ENCODE measurements at places on chromosomes 6 and 20.

DNA sequence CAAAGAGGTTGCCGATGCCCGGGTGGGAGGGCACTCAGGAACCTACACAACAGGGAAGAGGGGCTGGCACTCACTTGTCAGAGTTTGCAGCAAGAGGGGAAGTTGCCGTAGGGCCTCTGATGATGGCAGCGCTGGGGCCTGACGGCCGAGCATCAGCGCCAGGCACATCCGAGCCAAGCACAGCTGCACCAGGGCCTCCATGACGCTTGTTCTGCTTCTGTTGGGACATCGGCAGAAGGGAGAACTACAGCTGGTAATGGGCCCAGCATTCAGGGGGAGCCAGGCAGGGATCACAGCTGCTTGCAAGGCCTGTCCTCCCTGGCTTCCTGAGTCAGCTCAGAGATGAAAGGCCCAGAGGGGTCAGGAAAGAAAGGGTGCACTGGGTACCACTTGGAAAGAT, 367.7 kb downstream of the CDH4 start:
- DNase-seq: no peak

- DNase-seq: no peak
Measured at GRCh38 chr6:7960848-7961247, 50.3 kb upstream of the TXNDC5 start.

DNA sequence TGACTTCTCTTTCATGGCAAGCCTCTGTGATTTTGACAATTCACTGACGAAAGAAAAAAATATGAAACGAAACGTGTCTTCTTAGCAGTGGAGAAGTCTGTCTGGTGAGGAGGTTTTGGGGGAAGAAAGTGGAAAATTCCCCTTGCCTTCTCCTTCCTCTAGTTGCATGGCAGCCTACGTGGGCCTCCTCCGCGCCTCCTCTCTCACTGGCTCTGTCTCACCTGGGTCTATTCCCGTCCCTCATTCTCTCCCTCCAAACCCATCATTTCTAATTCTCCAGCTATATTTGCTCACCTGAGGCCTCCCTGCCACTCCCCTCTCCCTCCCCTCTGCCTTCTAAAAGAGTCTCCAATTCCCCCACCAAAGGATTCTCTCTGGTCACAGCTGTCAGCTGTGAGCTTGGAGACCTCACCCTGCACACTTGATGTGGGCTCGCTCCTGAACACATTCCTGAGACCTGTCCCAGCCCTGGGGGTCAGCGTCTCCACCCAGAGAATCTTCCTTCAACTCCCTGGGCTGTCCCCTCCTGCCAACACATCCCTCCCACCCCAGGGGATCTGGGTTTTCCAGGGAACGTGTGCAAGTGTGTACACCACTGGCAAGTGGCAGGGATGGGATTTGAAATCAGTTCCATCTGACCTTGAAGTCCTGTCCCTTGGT, 159.6 kb upstream of the PMEPA1 start:
- DNase-seq: no peak

- DNase-seq: no peak
Measured at GRCh38 chr6:127812985-127813698, 87.7 kb downstream of the THEMIS start.

DNA sequence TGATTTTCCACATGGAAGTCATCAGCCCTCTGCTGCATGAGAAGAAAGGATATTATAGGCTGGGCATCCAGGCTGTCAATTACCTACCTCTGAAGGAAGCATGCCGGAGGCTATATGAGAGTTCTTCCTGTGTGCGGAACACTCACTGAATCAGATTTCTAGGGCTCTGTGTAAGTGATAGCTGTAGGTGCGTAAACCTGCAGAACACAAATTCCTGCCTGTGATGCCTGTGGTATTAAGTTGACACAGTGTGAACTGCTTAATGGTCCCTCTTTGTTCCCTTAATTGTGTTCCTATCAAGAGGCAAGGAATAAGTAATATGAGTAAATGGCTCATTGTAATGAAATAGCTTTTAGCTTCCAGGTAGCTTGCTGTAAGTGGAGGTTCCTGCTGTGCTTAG, 103.3 kb downstream of the ANKS1A start:
- DNase-seq: no peak

GRCh38 chr6:26243752-26244151, 121.2 kb upstream of the BTN3A2 start:
- DNase-seq: no peak

- no peak for DNase-seq
Measured at GRCh38 chr6:107576852-107577251, 86.9 kb downstream of the SOBP start.

DNA sequence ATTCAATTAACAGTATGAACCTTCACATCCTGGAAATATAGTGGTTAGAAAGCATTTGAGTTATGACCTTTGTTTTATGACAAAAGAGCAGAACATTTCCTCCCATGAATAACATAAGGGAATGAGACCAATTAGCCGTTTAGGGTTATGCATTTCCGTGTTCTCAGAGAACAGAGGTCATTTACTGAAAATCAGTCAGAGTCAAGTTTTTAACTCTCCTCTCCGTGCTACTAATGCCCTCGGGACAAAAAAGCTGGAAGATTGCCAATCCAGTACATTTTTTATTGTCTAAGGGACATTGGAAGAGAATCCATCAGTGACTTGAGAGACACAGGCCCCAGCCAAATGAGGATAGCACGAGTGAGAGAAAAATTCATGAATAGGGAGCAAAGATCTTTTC, 632.7 kb downstream of the RFPL4B start:
- no peak for DNase-seq

DNA sequence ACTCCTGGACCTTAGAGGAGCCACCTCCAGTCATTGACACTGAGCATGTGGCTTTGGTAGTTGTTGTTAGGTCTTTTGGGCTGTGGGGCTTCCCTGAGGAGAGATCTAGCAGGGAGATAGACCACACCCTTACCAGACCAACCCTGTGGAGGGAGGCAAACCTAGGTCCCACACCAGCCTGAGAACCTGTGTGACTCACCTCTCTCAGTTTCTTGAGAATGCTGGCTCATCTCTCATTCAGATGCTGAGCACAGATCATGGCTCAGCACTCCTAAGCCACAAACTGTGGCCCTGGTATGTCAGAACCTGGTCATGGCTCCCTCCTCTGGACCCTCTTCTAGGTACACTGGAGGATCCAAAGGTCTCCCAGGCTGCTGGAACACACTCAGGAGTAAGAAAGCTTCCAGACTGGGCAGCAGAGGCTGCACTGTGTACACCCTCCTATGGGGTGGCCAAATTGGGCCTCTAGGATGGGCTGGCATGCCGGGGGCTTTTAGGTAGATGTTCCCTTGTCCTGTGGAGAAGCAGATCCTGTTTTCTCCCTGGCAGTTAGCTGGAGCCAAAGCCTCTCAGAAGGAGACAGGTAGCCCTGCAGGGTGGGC, 1294.5 kb downstream of the KHDRBS2 start:
- no peak for DNase-seq

GRCh38 chr6:1313384-1313766, 1.5 kb downstream of the FOXQ1 start:
- no peak for DNase-seq

- no peak for DNase-seq
Measured at GRCh38 chr6:167474725-167475124, 149.8 kb downstream of the TTLL2 start.

DNA sequence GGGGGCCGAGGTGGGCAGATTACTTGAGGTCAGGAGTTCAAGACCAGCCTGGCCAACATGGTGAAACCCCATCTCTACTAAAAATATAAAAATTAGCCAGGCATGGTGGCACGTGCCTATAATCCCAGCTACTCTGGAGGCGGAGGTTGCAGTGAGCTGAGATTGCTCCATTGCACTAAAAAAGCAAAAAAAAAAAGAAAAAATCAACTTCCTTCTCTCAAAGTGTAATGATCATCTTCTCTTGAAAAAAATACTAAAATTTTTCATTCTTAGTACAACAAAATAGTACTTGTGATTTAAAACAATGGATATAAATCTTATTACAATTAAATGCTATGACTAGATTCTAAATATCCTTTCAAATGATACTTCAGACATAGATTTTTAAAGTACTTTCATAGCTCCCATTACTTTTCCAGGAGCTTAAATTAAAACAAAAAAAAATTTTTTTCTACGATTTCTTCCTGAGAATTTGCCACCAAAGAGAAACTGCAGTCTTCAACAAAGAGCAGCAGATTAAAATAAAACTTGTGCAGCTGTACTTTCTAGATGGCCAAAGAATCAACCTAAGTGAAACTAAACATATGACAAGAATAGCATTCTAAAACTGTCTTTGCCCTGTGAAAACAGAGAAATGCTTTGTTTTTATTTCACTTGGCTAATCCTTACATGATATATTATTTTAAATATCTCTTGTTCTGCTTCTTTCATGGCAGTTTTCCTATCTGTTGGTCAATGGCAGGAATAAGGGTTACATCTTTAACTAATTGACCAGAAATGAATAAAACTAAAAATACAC, 75.2 kb downstream of the MAP3K5 start:
- DNase-seq: no peak

- no peak for DNase-seq
Measured at GRCh38 chr6:148599967-148600426, 146.8 kb upstream of the UST start.

- DNase-seq: no peak
Measured at GRCh38 chr6:165768961-165769360, 105.9 kb upstream of the PDE10A start.

GRCh38 chr6:143902827-143903226, 38.6 kb downstream of the ZC2HC1B start:
- no peak for DNase-seq

DNA sequence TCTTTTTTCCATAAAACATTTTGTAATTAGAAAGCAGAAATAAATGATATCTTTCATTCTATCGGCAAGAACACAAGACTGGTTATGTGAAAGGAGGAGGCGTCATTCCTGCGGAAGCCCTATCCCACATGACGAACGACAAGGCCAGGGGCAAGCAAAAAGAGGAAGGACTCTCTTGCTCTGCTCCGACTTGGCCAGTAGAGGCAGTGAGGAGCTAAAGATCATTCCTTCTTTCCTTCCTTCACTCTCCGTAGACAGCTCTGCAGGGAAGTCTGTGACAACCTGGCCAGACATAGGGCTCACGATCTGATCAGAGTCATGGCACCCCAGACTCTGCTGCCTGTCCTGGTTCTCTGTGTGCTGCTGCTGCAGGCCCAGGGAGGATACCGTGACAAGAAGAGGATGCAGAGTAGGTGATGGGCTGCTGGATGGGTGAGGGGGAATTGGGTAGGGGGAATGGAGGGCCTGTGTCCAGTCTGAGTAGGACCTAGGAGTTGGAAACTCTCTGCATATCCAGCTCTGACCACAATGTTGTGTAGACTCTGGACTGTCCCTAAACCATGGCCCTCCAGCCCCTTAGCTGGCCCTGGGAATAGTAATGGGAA, at the start of gene WFDC10A:
Gene WFDC10A, plus strand, starts transcription at position 244 of the 605 bp plus-strand sequence. Its CDS starts 75 bp downstream, at position 319.
- peak; percentile 11 for DNase-seq

- DNase-seq: no peak
Measured at GRCh38 chr6:66478705-66479104, 771.7 kb upstream of the EYS start.

- DNase-seq: no peak
Measured at GRCh38 chr6:81491454-81492101, 260.9 kb downstream of the TENT5A start.

GRCh38 chr6:108738684-108739416, 109.4 kb upstream of the ARMC2 start:
- DNase-seq: no peak

- DNase-seq: no peak
Measured at GRCh38 chr6:76852776-76853175, 610.5 kb downstream of the HTR1B start.

GRCh38 chr6:56532766-56533551, 109.7 kb downstream of the DST start:
- no peak for DNase-seq

DNA sequence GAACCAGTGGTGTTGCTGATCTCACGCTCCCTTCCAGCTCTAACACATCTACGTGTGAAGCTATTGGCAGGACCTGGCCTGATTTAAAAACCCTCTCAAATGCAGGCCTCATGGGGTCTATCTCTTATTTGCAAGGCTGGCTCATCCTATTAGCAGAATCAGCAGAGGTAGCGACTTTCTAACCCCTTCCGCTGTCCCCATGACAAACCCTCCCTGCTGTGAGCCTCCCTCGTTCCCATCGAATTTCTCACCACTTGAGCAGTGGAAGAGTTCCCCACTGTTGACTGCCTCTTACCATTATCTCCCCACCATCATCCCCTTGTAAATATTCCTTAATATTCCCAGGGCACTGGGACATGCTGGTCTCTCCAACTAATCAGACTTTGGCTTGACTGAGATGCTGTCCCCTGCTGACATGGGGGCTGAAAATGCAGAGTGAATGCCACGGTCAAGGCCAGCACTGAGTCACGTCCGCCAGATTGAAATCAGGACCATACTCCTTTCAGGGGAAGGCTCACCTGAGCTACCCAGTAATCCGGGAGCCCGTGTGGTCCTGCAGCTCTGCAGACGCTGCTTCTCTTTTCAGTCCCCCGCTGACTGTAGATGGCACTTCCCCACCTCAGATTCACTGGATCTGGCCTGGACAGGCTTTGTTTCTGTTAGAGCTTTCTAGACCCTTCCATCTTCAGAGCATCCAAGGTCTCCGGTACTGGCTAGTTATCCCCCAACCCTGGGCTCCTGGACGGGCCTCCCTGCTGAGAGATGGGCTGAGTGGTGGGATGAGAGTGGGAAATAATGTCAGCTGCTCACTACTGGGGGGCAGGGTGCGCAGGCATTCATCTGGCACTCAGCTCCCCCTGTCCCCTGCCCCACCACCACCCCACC, 23.1 kb downstream of the AAR2 start:
- no peak for DNase-seq

DNA sequence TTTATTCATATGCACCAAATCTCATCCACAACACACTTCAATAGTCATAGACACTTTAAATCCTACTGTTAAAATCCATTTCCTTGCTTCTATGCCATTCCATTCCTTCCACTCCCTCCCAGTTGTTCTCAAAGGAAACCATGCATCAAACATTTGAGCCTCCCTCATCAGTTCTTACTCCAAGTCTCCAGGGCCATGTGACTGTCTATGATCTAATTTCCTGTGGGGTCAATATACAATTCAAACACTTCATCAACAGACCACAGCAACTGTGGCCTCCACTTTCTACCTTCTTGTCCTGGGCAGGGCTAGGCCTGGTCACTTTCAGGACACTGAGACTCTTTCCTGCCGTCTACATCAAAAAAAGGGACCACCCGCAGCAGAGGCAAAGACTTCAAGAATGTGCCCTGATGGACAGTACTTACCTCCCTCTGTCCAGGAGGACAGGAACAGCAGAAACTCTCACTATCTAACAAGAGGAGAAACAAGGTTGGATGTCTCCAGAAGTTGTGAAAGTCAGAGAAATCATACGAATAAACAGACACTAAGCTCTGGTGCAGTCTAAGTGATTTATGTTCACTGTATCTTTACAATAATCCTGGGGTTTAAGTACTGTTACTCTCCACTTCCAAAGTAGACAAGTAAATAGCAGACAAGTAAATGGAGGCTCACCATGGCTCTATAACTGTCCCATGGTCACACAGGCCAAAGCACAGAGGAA, 160.2 kb downstream of the QRSL1 start:
- DNase-seq: no peak

- no peak for DNase-seq
Measured at GRCh38 chr20:21301940-21302663, 1.0 kb upstream of the XRN2 start.

- DNase-seq: no peak
Measured at GRCh38 chr20:42754706-42755105, 435.0 kb downstream of the PTPRT start.

- no peak for DNase-seq
Measured at GRCh38 chr6:119022796-119023195, 55.7 kb downstream of the FAM184A start.

Data from CD4-positive, alpha-beta T cell treated with Interleukin-17A for 1 hour (primary cell).